ENCODE measurements at places on chromosomes 7 and 10.

DNA sequence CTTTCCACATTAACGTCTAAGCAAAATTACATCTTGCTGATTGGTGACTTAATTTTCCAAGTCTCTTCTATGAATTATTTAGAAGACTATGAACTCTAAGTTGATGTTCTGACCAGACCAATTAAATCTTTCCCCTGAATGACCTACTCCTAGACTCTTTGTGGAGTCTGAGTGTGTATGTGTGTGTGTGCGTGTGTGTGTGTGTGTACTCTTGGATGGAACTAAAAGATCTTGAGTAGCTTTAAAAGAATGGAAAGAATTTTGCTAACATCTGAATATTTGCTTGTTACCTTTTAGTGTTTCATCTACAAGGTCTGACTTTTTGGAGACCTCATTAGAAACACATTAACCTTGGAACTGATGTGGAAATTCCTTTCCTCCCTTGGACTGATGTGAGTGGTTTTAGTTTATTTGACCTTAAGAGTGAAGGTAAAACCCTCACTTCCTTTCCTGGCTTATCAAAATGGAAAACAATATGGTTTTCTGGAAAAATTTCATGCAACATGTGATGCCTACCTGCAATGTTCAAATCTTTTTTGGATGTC lies 257.1 kb downstream of the GATA3 start:
- DNase-seq, result no peak

DNA sequence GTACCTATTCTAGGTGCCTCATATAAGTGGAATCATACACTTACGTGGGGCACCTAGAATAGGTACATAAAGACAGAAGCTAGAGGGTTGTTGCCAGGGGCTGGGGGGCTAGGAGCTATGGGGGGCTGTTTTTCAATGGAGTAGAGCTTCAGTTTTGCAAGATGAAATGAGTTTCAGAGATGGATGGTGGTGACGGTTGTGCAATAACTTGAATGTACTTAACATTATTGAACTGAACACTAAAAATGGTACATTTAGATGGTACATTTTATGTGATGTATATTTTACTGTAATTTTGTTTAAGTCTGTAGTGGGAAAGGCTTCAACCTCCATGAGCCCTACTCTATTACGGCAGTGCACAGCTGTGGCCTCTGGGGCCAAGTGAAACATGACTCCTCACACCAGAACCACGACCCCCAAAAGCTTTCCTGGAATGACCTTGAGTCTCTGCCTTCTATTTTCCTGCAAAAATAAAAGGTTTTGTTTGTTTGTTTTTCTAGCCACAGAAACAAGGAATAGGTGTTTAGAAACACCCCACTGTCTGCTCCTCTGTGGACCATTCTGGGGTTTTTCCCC lies 147.3 kb upstream of the PLXNA4 start:
- DNase-seq, result no peak

- peak; percentile 58 for DNase-seq
Measured at GRCh38 chr7:27130540-27131389, at the start of gene HOXA4. TSS of gene HOXA4 (minus strand) at chr7:27130757. CDS start at chr7:27130733, 24 bp downstream.

- DNase-seq, result no peak
Measured at GRCh38 chr7:132944774-132945173, 137.1 kb downstream of the CHCHD3 start.

DNA sequence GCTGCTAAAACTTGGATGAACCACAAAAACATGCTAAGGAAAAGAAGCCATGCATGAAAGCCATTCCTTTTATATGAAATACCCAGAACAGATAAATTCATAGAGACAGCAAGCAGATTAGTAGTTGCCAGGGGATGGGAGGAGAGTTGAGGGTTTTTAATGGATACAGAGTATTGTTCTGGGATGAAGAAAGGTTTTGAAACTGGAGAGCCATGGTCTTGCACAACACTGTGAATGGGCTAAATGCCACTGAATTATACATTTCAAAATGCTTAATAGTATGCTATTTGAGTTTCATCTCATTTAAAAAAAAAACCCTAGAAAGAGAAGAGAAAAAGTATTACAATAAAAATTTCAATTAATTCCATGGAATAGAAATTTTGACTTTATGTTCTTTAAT lies 154.3 kb downstream of the GNAT3 start:
- DNase-seq, result no peak

DNA sequence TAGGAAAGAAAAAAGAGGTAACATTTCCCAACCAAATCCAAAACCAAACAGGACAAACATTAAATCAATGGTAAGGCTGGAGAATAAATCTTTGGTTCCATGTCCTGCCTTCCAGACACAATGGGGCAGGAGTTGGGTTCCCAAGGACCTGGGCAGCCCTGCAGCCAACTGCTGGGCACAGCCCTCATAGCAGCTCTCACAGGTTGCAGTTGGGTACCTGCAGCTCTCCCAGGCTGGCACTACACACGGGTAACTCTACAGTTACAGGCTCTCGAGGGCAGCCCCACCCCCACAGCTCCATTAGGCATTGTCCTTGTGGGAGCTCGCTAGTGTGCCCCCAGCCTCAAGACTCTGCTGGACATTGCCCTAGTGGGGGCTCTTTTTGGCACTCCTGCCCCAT lies 7.5 kb downstream of the GRB10 start:
- DNase-seq, result no peak
